ENCODE measurements at places on chromosomes 7 and 10.

GRCh38 chr7:6228361-6229229, 43.8 kb downstream of the CYTH3 start:
- no peak for DNase-seq

DNA sequence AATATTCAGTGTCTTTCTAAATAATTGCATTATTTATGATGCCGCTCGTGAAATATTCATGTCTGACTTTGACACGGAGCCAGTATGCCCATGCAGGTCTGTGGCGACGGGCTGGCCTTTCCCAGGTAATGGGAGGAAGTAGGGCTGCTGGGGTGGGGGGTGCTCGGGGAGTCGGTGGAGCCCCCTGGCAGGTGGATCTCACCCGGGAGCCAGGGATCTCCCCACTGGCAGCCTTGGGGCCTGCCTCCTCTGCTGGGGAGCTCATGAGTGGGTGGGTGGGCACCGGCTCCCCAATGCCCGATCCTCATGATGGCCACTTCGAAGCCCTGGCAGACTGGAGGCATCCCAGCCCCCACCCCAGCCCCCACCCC, 52.8 kb downstream of the PWWP2B start:
- no peak for DNase-seq

DNA sequence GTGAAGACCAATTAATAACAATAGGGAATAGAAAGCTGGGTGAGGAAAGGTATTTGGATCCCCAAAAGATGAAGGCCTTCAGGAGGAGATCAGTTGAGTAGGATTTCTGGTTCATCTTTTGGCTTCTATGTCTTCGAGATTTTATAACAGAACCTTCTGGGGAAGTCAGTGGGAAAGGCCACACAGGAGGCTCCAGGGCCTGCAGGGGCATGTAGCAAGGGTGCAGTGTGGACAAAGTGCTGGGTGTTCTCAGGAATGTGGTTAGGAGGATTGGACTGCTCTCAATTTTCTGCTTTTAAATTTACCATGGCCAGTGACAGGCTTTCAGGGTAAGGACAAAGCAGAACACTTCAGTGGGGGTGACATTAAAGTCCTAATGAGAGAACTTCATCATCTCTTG, 378.0 kb downstream of the CCSER2 start:
- no peak for DNase-seq

GRCh38 chr10:73773152-73773879, 8.5 kb upstream of the CHCHD1 start:
- DNase-seq = no peak

DNA sequence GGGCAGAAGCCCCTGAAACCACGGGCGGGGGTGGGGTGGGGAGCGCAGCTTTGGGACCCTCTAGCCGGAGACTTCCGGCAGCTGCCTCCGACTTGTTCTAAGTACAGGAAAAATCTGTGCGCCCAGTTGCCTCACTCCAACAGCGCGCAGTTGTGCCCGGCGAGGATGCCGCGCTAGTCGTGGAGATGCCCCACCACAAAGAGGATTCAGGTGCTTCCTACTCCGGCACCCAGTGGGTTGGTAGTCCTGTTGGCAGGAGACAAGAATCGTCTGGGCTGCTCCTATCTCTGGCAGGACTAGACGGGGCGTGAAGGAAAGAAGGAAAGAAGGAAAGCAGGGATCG, 465 bp upstream of the NPY start:
- DNase-seq = no peak

- DNase-seq = no peak
These were observed 154.1 kb upstream of the ZMIZ1 start for GRCh38 chr10:78914502-78915189.

DNA sequence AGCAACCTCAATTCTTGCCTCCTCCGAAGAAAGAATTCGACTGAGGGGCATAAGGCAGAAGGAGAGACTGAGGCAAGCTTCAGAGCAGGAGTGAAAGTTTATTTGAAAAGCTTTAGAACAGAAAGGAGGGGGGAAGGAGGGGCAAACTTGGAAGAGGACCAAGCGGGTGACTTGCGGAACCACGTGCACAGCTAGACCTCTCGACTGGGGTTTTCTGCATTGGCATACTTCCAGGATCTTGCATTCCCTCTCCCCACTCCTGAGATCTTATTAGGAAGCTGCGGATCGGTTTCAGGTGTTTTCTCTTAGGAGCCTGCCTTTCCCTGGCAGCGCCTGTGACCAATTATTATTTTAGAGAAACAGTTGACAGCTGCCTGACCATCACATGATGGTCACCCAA, 20.3 kb upstream of the CPXM2 start:
- peak; percentile 59 for DNase-seq

GRCh38 chr10:48249763-48250351, 24.6 kb downstream of the FRMPD2 start:
- DNase-seq = no peak

DNA sequence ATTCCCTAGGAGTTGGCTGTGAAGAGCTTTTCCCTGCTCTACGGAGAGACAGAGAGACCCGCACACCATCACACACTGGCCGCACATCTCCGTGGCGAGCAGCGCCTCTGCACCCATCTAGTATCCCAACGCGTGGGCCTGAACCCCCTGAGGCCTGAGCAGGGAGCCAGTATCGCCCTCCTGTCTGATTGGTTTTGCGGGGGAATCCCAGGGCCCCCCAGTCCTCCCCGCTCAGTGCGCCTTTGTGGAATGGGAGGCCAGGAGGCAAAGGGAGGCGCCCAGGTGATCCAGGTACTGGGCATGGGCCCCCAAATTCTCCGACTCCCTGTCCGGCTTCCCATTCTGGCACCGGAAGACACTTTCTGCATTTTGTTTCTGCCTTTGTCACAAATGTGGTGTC, 344.3 kb downstream of the GLRX3 start:
- no peak for DNase-seq

DNA sequence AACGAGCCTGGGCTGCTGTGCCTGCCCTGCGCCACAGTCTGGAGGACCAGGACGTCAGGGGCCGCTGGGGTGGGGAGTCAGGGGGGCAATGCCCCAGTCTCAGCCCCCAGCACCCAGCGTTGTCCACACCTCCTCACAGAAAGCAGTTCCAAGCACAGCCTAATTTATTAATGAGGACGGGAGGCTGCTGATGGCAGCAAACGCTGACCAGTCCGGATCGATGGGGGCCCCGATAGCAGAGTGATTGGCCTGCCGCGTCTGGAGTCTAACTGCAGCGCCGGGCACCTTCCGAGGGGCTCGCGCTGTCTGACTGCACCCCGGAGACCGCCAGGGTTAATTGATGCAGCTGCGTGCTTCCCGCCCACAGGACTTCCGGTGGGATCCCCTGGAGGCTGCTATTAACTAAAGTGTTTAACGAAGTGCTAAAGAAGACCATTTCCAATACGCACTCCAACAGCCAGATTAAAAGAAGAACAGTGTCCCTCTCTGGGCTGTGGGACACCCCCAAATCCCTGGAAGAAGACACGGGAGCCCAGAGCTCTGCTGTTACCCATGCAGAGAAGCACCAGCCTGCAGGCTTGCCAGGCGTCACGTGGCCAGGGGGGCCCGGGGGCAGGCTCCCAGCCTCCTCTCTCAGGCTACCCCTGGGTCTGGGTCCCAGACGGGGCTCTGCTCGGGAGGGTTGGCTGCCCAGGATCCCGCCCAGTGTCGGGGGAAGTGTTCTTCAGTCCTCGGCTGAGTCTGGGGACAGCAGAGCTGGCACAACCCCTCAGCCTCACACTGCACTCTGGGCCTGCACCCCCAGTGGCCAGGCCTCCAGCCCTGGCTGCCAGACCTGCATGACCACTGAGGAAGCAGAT, 63.8 kb downstream of the MICALL2 start:
- no peak for DNase-seq

GRCh38 chr7:70810558-70811139, 321.3 kb upstream of the GALNT17 start:
- no peak for DNase-seq

GRCh38 chr7:91411060-91411459, 146.8 kb downstream of the FZD1 start:
- DNase-seq = no peak

DNA sequence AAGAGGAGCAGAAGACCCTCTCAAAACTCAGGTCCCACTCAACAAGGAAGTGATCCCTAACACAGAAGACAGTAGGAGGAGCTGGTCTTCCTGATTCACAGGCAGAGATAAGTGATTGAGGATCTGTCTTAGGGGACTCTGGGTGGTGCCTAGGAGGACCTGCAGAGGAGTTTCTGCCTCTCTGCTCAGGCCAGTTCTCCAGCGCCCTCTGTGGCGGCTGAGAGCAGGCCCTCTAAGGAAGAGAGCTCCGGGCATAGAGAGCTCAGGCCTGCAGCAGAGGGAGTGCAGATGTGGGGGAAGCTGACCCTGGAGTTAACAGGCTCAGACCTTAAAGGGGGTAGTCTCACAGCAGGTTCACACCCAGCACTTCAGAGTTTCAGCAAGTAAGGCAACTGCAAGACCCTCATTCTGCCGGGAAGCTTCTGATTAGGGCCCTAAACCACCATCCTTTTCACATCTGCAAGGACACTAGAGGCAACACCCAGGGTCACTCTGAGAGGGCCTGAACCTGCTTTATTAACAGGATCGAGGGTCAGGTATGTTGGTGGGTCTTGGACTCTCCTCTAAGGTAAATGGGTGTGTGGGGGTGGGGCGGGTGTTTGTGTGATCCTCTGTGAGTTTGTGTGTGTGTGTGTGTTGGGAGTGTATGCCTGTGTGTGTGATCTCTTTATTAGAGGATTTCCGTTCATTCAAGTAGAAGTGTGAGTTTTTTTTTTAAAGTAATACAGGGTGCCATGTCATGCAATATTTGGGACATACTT, 57.6 kb upstream of the TARP start:
- no peak for DNase-seq

GRCh38 chr7:35878351-35878750, 77.5 kb downstream of the SEPTIN7 start:
- no peak for DNase-seq

- no peak for DNase-seq
These were observed 68.8 kb downstream of the KIAA1217 start for GRCh38 chr10:24277771-24278170.

DNA sequence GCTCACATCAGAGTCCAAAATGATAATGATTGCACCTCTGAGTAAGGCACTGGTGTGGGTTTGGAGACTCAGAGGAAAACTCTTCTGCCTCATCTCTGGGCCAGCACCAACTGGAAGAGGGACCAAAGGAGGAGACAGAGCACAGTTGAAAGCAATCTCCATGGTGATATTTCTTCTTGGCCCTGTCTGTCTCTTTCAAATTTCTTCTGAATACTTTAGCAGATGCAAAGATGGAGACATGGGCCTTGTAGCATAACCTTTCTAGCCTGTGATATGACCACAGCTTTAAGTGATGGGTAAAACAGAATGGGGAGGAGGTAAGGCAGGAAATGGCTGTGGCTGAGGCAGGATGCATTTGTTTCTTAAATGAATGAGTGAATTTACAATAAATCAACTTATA, 12.2 kb upstream of the GIMAP7 start:
- no peak for DNase-seq

- DNase-seq = no peak
These were observed 211.6 kb downstream of the PHF14 start for GRCh38 chr7:11185179-11185815.

- DNase-seq = no peak
These were observed 1.1 kb upstream of the CNTNAP2 start for GRCh38 chr7:146115548-146115850.

GRCh38 chr10:64376167-64376566, 855.0 kb downstream of the REEP3 start:
- DNase-seq = no peak

- no peak for DNase-seq
These were observed 200.9 kb downstream of the DOCK4 start for GRCh38 chr7:112005205-112005775.
